Retinal pigment epithelial cell (primary cell): ENCODE measurements at places on chromosomes 11 and 22.
A peak's percentile ranks its signal among the peaks of the same experiment; 100 is the strongest.

- no peak for DNase-seq
These were observed 14.9 kb downstream of the MMP20 start for GRCh38 chr11:102610200-102610599.

- no peak for DNase-seq
These were observed 19.1 kb downstream of the ARHGAP42 start for GRCh38 chr11:100706179-100706578.

- peak; percentile 81 for DNase-seq
These were observed 143.3 kb upstream of the MTNR1B start for GRCh38 chr11:92826136-92826535.

GRCh38 chr11:123230346-123230745 lies 35.3 kb upstream of the CLMP start:
- no peak for DNase-seq

- DNase-seq, result no peak
These were observed 101.8 kb upstream of the GAL start for GRCh38 chr11:68582416-68583040.

- no peak for DNase-seq
These were observed 10.6 kb upstream of the CSNK2A3 start for GRCh38 chr11:11363674-11364073.

DNA sequence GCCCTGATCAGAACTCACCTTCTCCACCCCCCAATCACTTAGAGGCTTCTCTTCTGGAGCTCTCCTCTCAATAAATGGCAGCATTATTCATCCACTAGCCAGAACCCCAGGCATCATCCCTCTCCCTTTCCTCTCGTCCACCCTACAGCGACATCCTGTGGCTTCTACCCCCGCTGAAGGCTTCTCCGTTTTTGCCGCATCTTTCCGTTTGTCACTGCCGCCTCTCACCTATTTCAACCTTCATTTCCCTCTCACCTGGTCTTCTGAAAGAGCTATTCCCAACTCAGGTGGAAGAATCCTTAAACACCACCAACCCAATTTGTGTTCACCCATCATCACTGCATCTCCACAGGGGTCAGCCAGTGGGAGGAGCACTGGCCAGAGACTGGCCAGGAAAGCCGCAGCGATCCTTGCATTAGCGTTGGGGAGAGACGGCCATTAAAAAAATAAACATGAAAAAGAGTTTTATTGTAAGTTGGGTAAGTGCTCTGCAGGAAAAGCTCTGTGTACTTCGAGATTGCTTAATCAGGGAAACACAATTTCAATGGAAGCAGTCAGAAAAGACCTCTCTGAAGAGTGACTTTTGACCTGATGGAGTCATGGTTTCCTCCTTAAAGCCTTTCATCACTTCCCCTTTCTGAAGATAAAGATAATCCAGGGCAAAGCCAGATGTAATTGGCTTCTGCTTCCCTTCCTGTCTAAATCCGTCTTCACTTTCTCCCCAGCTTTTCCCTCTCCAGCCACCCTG lies 36.7 kb downstream of the SPATA19 start:
- DNase-seq, result no peak

DNA sequence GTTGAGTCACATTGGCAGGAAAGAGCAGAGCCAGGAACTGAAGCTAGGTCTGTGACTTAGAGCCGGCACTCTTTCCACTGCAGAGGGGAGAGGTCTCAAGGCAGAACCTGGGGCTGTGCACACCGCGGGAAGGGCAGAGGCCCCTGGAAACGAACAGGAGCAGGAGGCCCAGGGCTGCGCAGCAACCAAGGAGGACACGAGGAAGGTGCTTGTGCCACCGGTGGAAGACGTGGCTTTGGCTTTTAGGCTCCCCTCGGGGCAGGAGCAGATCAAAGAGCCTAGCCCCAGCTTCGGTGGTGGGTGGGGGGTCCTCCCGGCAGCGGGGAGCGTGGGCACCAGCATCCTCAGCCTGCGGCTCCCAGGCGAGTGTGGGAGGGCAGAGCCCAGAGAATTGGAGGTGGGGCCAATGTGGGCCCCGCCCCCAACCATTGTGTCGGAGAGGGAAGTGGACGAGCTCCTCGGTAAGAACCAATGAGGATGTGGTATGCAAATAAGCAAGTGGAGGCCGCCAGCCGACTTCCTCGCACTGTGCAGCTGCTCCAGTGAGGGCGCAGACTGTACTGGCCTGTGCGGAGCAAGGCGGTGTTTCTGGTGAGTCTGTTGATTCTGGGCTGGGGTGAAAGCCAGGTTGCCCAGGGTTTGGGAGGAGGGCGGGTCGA lies at the start of gene CCDC116:
Gene CCDC116 (plus strand): TSS at position 524 of the 659 bp plus-strand sequence. CDS start 422 bp downstream, outside the sequence.
- DNase-seq, result no peak
